Posterior vena cava (tissue), 2 donors: ENCODE measurements at places on chromosomes 2 and 18. TPM values are rescaled to one million over a fixed set of nuclear protein-coding genes. Genes with fewer than 3 reads are reported as not detected.

GRCh38 chr18:75478996-75479880 is 51.7 kb upstream of the SMIM21 start:
- DNase-seq: no peak

DNA sequence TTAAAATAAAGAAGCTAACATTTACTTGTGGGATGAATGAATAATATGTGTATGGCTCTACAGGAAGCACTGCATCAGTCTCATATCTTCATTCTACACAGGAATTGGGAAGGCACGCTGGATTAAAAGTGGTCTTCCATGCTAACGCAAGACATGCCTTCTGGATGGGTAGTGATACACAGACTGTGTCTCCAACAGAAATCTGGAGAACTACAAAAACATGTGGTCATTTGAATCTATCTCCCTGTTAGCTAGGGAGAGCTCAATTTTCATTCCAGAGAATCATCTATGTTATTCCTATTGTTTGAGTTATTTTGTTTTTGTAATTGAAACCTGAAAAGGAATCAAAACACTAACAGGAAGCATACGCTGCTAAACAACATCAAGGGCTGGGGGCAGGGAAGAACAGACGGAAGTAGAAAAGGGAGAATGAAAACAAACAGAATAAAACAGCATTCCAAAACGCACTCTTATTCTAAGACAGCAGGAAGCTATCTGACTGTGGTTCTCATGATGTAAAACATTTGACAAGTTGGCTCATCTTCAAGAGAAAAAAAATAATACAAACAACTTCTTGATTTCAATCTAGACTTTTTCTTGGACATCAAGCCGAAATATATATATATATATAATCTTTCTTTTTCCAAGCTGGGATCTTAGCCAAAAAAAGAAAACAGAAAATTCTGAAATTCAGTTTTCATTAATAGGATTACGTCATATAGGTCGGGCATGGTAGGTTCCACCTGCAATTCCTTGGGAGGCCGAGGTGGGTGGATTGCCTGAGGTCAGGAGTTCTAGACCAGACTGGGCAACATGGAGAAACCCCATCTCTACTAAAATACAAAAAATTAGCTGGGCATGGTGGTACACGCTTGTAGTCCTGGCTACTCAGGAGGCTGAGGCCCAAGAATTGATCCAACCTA is 31.5 kb upstream of the ASNSD1 start:
- no peak for DNase-seq

DNA sequence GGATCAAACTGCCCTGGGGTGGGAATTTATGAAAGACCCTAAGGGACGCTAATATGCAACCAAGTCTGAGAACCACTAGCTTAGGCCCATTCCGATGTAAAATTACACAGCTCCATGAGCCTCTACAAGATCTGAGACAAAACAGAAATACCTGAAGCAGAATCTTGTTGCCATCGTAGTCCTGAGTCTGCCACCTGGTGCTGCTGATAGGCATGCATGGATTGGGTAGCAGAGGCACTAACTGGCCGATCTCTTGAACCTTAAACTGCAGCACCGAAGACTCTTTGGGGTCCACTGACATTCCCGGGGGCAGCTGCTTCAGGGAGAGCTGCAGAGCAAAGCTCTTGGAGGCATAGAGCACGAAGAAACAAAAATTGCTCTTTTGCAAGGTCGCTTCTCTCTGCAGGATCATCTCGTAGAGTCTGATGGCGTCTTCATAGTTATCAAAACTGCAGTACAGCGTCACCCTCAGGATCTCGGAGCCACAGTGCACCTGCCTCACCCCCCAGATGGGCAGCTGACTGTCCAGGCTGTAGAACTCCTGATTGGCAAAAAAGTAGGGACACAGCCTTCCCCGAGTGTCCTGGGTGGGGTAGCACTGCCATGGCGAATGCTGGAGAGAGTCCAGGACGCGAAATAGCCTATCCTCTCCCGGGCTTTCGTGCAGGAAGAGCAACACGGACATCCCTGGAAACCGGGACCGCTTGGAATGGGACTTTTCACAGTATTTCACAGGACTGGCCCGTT is 848 bp downstream of the FAM124B start:
- DNase-seq: no peak

GRCh38 chr2:220227266-220227920 is 600.0 kb downstream of the SLC4A3 start:
- DNase-seq: no peak

DNA sequence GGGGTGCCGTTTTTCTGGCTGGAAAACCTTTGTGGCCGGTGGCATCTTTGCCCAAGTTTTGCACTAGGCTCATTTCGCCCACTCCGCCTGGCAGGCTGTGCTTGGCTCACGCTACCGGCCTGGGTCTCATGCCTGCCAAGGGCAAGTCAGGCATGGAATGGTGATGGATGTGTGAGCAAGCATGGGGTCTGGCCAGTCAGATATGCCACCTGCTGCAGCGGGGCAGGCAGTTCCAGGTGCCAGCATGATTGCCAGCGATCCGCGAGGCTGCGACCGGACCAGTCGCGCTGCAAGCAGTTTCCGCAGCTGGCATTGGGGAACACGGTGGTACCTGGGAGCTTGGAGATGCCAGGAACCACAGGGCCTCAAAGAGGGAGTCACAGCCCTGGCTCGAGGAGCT is 40.6 kb downstream of the TAF1B start:
- DNase-seq: no peak

DNA sequence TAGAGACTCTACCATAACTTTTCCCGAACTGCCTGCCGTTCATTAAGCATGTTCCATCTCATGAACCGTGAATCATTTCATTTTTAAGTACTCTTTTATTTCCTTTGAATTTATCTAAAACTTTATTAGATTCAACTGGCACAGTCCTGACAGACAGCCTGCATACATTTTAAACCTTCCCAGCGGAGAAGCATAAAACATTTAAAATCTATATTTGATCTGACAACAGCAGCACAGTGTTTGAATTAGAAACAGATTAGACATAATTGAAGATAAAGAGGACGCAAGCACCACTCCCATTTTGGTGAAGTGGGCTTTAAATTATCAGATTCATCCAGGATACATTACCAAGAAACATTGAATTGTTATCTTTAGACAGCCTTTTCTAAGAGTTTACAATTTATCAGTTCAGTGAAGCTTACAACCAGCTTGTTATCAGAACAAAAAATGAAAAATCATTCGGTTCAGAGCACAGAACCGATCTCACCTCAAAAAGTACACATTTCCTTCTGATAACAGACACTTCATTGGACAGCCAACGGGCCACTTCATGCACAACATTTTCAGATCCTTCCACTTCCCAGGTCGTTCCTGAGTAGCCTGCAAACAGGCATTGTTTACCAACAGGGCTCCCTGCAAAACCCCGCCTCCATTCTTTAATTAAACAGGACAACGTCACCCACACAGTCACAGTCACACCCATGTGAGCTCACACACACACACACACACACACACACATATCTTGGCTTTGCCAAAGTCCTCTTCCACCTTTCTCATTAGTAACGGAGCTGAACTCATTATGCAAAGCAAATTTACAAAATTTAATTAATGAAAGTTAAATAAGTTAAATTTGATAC is 171.2 kb downstream of the SP3 start:
- no peak for DNase-seq

DNA sequence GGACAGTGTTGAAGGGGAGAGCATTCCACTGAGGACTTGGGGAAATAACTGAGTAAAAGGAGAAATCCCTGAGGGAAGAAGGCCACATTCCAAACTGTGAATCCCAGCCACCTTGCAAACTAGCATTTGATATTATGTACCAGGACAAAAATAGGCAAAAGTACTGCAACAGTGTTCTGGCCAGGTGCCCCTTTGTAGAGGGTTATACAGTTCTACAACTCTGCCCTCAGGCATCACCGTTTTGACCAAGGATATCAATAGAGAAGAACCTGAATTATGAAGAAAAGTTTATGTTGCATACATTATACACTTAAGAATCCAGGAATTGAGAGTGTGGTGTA is 20.6 kb upstream of the CAVIN2 start:
- DNase-seq: no peak

Gene NEMP2
- total RNA-seq: 6.8 TPM

GRCh38 chr2:147416099-147416498 is 428.7 kb upstream of the ACVR2A start:
- no peak for DNase-seq

Gene ALPP
- not detected for total RNA-seq

Gene GORASP2
- 67.4 TPM for total RNA-seq

GRCh38 chr2:240429872-240430491 is 5.5 kb upstream of the GPC1 start:
- peak; percentile 64 for DNase-seq

GRCh38 chr18:69787825-69788547 is 159.7 kb downstream of the CD226 start:
- DNase-seq: no peak

Gene ZNF2
- 2.7 TPM for total RNA-seq

DNA sequence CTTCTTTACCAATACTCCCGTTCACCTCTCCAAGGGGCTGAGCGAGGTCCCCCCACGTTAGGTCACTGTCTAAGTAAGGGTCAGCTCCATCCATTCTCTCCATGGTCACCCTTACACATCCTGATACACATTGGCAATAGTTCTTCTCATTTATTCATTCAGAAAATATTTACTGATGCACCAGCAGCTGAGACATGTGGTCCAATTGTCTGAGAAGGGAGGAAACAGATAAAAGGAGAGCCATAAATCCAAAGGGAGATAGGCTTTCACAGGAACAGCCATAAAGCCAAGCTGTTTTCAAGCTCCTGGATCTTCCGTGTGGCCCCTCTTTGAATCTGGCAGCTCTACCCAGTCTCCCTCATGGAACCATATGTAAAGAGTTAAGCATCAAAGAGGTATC is 121.2 kb downstream of the TXNL1 start:
- DNase-seq: no peak

Gene DNAJC5G
- total RNA-seq: 1.0 TPM

Gene GFPT1
- 45.6 TPM for total RNA-seq

Gene RHOB
- total RNA-seq: 1,258 TPM

Gene L3MBTL4
- total RNA-seq: 17.6 TPM

Gene PLEKHB2
- 40.4 TPM for total RNA-seq
